ENCODE measurements at places on chromosomes 16 and 17.

GRCh38 chr17:1716076-1716911 lies 6.1 kb upstream of the TLCD2 start:
- DNase-seq: peak; percentile 96

DNA sequence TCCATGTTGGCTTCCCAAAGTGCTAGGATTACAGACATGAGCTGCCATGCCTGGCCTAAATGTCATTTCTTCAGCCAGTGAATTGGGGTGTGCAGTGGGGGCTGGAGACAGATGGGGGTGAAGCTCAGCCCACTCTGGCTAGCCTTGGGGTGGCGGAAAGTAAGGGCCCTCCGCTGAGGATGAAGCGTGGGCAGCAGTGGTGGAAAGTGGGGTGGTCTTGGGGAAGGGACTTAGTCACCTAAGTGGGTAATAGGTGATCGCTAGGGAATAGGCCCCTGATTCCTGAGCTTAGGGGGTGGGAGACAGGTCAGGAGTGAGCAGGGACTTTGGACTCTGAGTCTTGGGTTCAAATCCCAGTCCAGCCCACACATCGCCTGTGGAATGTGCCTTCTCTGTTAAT lies 2.2 kb downstream of the LLGL1 start:
- no peak for DNase-seq

GRCh38 chr16:78100112-78100467 lies 636 bp downstream of the WWOX start:
- DNase-seq: peak; percentile 35

DNA sequence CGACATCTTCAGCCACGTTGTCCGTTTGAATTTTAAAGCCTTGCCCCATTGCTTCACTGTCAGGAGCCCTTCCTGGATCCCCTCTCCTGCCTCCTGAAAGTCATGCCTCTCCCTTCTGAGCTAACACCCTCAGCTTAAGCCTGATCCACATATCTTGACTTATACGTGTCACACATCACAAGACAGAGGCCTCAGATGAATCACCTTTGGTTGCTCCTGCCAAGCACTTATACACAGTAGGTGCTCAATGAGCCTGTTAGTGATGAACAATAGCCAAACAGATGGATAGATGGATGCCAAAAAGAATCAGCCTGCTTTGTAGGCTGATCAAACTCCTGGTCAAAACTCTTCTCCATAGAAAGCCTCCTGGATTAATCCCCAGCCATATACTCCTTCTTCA lies 31.8 kb downstream of the PITPNM3 start:
- DNase-seq: no peak

DNA sequence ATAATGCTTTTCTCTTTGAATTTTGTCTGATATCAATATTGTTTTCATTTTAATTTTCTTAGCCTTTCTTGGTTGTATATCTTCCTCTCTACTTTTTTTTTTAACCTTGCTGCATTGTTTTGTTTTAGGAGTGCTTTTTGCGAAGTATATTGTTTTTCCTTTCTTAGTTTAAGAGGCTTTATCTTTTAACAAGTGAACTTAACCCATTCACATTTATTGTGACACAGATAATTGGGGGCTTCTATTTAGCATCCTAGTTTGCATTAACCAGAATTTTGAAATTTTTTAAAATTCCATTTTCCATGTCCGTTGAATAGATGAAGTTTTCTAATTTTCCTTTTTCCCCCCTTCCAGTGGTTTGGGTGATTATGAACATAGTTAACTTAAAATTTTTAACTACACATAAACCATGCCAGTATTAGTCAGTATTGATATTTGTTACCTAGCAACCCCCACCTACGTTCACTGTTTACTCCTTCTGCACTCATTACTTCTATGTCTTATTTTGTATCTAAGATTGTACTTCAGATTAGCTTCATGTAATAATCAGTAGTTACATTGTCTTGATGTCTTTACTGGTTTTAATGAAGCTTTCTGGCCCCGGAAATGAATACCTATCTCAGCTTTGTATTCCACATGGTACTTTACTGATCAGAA lies 44.4 kb downstream of the TNRC6A start:
- no peak for DNase-seq

DNA sequence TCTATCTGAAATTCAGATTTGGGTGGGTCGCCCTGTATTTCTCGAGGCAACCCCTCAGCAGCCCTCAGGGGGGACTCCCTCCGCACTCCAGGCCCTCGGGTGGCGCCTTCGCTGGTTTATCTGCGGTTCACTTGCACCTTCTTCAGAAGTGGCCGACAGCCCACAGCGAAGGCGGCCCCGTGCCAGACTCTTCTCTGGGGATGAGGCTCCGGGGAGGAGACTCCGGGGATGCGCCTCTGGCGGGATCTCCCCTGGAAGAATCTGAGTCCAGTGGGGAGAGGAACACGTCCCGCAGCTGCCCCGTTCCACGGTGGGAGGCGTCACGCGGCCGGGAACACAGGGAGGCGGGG lies 63.9 kb upstream of the DNAJA2 start:
- no peak for DNase-seq

DNA sequence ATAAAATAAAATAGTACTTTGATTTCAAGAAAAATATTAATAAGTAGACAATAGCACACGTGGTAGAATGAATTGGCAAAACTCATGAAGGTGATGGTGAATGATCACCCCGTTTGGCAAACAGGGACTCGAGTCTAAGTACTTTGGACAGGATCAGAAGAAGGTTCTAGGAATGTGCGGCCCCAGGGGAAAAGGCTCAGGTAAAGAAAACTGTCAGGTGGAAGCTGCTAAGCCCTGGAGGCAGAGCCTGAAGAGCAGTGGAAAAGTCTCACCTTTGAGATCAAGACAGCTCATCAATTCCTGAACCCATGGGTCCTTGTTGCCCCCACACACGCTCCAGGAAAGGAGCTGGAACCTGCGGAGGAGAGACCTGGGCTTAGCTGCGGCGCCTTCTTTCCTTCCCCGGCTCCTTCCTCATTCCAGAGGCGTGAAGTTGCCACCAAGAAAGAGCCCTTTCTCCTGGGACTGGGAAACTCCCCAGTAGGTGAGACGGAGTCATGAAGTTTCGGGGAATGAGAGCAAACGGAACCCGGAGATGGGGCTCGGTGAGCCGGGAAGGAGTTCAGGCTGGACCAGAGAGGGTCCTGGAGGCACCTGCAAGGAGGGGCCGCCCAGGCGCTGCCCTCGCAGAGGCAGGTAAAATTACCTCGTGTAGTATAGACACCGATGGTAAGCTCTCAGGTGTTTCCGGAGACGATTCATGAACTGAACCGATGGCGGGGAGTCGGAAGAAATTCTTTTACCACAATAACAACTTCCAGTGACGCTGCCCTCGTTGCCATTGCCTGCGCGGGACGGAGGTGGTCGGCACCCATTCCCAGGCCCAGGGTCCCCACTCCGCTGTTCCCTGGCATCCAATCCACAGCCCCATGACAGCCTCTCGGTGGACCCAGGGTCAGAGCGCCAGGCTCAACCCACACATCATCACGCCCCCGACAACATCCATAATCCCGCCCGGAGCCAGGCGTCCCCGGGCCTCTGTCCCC lies 1.2 kb upstream of the ZMYND15 start:
- no peak for DNase-seq

GRCh38 chr17:3909257-3909656 lies 7.0 kb downstream of the P2RX1 start:
- no peak for DNase-seq

GRCh38 chr17:82845163-82845807 lies 5.5 kb upstream of the ZNF750 start:
- DNase-seq: no peak

GRCh38 chr17:74439691-74440567 lies 8.0 kb downstream of the GPRC5C start:
- no peak for DNase-seq

- no peak for DNase-seq
Observed at GRCh38 chr17:1073241-1073962, 76.5 kb downstream of the TIMM22 start.

DNA sequence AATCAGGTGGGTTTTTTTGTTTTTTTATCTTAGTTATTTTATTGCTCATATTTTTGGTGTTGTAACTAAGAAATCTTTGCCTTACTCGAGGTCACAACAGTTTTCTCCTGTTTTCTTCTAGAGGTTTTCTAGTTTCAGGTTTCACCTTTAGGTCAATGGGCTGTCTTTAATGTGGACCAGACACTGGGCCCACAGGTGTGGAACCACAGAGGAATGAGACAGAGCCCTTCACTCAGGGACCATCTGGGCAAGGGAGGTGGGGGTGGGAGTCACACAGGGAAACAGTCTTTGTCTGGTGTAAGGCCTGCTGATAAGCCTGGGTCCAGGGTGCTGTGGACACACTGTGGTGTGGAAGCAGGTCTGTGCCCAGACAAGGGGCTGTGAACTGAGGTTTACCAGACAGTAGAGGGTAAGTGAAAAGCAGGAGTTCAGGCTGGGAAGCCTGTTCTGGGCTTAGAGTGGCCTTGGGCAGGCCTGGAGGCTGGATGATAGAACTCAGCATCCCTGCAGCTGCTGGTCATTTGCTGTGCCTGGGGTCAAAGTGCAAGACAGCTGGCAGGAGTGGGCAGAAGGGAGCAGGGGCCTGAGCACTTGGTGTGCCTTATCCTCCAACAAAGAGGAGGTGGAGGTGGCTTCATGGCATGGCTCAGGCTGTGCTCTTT lies 75.6 kb downstream of the SPECC1 start:
- no peak for DNase-seq

GRCh38 chr17:19645734-19646201 lies 2.8 kb upstream of the ALDH3A2 start:
- no peak for DNase-seq

DNA sequence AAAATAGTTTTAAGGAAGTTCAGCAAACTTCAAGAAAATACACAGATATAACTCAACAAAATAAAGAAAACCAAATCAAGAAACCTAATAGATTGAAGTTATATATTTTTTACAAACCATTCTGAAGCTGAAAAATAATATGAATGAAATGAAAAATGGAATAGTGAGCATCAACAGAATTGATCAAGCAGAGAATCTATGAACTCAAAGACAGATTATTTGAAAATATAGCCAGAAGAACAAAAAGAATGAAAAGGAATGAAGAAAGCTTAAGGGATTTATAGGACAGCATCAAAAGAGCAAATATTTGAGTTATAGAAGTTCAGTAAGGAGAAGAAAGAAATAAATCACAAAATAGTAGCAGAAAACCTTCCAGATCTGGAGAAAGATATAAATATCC lies 37.8 kb downstream of the CDR2 start:
- no peak for DNase-seq

GRCh38 chr17:39097537-39097936 lies 53.9 kb downstream of the PLXDC1 start:
- DNase-seq: no peak

- no peak for DNase-seq
Observed at GRCh38 chr17:67784364-67785121, 40.8 kb upstream of the BPTF start.

DNA sequence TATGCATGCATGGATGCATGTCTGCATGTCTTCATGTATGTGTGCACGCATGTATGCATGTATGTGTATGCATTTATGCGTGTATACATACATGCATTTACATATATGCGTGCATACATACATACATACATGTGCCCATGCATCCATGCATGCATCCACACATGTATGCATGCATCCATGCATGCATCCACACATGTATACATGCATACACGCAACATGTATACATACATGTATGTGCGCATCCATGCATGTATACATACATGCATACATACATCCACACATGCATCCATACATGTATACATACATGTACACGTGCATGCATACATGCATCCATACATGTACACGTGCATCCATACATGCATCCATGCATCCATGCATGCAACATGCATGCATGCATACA lies 29.8 kb upstream of the DLX3 start:
- no peak for DNase-seq

DNA sequence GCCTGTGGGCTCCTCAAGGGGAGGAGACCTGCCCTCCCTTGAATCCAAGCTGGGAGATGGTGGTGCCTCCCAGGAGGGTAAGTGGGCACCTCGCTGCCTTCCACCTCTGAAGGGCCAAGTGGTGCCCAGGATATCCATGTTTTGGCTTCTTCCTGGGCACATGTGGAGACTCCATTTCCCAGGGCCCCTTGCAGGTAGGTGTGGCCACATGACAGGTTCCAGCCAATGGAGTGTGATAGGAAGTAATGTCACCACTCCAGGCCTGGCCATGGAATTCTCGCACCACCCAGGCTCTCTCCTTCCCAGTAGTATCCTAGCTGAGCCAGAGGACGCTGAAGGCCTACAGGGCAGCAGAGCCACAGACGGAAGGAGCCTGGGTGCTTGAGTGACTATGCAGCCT lies 17.6 kb upstream of the PEMT start:
- DNase-seq: no peak

GRCh38 chr17:60049936-60050335 lies 28.8 kb downstream of the HEATR6 start:
- DNase-seq: no peak

DNA sequence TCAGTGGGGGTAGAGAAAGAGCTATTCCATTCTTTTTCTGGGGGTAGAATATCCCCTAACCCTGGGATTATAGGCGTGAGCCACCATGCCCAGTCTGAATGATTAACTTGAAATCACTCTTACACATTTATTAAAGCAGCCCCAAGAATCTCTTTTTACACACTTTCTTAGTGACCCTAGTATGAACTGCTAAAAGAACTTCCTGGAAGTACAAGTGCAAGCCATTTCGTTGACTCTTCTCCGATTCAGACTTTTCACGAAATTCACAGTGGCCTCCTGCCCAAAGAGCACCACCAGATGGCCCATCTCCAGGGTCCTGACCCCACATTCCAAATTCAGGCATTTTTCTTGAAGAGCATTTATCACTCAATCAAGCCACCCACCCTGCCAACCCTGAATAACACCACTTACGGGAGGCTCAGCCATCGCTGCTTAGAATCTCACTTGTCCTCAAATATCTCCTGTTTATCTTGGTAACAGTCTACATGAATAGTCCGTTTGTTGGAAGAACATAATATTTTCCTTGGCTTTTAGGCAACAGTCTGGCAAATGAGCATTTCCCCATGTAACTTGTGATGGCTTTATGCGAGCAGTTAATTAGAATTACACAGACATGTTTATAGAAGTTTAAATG lies 28.0 kb downstream of the ZNF423 start:
- DNase-seq: no peak

DNA sequence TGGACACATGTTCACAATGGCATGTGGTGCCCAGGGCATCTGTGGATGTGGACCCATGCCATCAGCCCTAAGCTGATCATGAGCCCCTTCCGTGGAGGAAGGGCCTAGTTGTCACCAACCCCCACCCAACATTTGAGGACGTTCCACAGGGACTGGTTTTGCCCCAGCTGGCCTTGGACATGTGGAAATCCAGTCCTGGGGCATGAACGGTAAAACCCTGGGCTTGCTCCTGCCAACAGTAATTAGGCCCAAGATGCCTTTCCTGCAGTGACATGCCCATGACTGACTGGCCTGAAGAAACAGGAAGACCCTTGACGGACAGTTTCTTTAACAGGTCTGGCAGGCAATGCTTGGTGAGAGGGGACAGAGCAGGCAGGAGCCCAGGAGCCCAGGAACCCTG lies 7.7 kb downstream of the TNS4 start:
- peak; percentile 65 for DNase-seq

Measured in DMS 273 treated with DMSO at 0.1 percent for 48 hours (cell line).